ENCODE measurements at places on chromosomes 2 and 18.
A peak's percentile ranks its signal among the peaks of the same experiment; 100 is the strongest.

- no peak for DNase-seq
Measured at GRCh38 chr2:108707300-108707699, 12.0 kb upstream of the RANBP2 start.

- no peak for DNase-seq
Measured at GRCh38 chr18:74773171-74773624, 175.5 kb downstream of the ZNF407 start.

DNA sequence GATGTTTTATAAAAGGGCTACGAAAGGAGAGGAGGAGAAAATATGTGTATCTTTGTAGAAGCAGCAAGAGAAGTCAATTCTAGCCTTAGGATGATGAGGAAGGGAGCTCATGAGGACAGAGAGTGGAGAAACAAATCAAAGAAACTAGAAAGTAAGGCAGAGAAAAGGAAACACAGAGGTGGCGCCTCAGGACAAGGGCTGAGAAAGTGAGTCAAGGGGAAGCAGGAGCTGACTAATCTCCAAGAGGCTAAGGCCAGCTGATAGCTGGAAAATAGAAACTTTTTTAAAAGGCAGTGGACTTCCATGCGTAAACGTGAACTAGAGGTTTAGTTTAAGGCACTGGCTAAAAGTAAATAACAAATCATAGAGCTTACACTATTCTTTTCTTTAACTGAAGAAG lies 173.3 kb downstream of the ANKRD44 start:
- peak; percentile 73 for DNase-seq

- DNase-seq, result no peak
Measured at GRCh38 chr2:12282780-12283695, 433.7 kb upstream of the TRIB2 start.

DNA sequence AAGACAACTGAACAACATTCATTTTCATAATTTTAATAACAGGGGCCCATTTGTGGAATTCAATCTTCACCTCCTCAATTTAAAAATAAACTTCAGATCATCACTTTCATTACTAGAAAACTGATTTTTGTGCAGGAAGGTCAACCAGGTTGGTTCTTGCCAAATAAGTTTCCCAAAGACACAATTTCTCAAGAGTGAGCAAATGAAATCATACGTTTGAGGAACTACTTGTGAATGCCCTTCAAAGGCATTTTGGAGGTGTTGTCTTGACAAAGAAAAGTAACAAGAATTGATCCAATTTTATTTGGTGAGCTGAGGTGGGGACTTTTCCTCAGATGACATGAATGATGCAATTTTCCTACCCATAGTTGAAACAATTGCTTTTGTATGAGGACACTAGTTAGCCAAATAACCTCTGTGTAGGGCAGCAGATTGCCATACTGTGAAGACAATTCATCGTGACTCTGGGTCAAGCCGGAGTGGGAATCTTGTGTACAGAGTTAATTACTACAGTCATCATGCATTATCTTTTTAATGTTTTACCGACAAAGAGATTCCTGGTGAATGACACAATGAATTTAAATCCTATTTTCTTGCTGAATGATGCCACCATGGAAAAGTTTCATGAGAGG lies 121.8 kb downstream of the TGFA start:
- DNase-seq, result no peak

- DNase-seq, result no peak
Measured at GRCh38 chr2:50125246-50125645, 906.7 kb downstream of the NRXN1 start.

DNA sequence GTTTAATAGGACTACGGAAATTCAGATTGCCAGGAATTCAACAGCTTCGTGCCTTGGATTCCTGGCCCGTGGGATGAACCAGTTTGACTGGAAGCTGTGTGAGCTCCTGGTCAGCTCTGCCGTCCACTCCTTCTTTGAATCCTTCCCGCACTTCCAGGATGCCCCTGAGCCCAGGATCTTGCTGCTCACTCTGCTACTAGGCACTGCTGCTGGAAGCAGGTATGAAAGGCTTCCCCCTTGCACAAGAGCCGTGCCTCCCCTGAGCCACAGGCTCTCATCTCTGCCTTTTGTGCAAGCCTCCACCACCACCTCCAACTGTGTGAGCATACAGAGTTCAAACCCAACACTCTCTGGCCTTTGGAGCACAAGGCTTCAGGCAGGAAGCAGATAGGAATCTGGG lies 34.9 kb downstream of the EN1 start:
- DNase-seq, result no peak

- peak; percentile 26 for DNase-seq
Measured at GRCh38 chr2:149329489-149330126, 779 bp upstream of the LYPD6 start.

DNA sequence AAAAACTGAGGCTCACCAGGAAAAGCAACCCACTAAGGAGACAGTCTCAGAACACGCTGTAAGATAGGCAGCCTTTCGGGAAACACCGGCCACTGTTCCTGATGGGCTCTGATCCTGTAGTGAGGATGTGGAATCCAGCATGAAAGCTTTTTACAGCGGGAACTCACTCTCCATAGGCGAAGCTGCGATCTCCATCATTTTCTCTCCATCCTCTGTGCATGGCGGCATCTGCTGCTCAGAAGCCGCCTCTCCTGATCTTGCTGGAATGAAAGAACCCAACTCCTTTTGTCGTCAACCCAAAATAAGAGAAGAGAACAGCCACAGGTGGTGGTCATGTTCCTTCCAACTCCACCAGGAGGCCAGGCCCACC lies 49.9 kb downstream of the TMEM18 start:
- DNase-seq, result no peak

GRCh38 chr2:223647258-223647952 lies 45.2 kb upstream of the SCG2 start:
- DNase-seq, result peak; percentile 16
